ENCODE measurements at places on chromosomes 3 and 15.

GRCh38 chr3:189897406-189897805 is 223.3 kb downstream of the P3H2 start:
- H3K4me3 ChIP-seq = no peak overlapping the region
- DNase-seq = no peak
- no peaks in the 10 kb centered on the region for H3K4me1 ChIP-seq
- no peak overlapping the region for H3K27ac ChIP-seq
- no peaks in the 10 kb centered on the region for H3K27me3 ChIP-seq
- no peaks in the 10 kb centered on the region for H3K36me3 ChIP-seq

DNA sequence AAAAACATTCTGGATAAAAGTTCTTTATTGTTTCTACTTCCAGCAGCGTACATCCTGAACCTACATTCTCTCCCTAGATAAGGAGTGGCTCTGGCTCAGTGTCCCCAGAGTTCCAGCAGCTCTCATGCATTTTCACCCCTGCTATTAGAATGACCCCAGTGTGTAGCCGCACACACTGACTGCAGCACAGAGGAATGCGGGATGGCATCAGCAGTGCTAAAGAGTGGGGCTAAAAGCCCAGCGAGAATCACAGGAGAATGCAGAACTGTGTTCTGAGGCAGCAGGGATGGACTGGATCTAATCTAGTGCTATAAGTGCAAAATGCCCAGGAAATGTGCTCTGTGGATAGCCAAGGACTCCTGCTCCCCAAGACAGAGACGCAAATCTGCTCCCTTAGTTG is 66.4 kb upstream of the TJP1 start:
- no peak overlapping the region for H3K27ac ChIP-seq
- H3K4me3 ChIP-seq = no peak overlapping the region
- no peaks in the 10 kb centered on the region for H3K36me3 ChIP-seq
- H3K4me1 ChIP-seq = no peaks in the 10 kb centered on the region
- no peaks in the 10 kb centered on the region for H3K27me3 ChIP-seq

DNA sequence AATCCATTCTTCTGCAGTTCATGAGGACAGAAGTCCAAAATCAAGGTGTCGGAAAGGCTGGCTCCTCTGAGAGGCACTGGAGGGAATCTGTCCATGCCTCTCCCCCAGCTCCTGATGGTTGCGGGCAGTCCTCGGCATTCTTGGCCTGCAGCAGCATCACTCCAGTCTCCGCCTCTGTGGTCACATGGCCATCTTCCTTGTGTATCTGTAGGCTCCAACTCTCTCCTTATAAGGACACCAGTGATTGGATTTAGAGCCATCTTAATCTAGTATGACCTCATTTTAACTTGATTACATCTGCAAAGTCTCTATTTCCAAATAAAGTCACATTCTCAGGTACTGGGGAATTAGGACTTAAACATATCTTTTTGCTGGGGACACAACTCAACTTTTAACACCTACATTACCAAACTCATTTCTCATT is 56.0 kb upstream of the FLNB start:
- H3K27ac ChIP-seq = peak overlapping the region; percentile 73
- no peak for DNase-seq
- H3K36me3 ChIP-seq = no peaks in the 10 kb centered on the region
- H3K4me1 ChIP-seq = peaks cover 31% of the 10 kb centered on the region

- H3K4me1 ChIP-seq = peaks cover 28% of the 10 kb centered on the region
- H3K27ac ChIP-seq = no peak overlapping the region
- H3K4me3 ChIP-seq = no peak overlapping the region
- H3K27me3 ChIP-seq = no peaks in the 10 kb centered on the region
- DNase-seq = no peak
Measured at GRCh38 chr3:113226491-113226890, 15.1 kb downstream of the BOC start.

DNA sequence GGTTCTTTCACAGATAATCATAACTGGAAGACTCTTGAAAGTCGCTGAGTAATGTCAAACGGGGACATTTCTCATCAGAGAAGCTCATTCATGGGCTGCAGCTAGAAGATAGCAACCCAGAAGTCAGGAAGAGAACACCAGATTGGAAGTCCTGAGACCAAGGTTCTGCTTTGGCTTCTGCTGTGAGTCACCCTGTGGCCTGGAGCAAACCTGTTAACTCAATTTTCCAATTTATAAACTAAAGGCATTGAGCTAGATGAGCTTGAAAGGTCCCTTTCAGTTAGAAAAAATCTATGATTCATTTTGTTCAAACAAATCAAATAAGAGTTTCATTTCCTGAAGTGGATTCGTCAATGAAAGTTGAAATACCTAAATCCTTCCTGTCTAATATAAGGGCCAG is 402.2 kb downstream of the EPHB1 start:
- no peak overlapping the region for H3K27ac ChIP-seq
- no peak overlapping the region for H3K4me3 ChIP-seq
- H3K27me3 ChIP-seq = no peaks in the 10 kb centered on the region
- H3K36me3 ChIP-seq = no peaks in the 10 kb centered on the region

DNA sequence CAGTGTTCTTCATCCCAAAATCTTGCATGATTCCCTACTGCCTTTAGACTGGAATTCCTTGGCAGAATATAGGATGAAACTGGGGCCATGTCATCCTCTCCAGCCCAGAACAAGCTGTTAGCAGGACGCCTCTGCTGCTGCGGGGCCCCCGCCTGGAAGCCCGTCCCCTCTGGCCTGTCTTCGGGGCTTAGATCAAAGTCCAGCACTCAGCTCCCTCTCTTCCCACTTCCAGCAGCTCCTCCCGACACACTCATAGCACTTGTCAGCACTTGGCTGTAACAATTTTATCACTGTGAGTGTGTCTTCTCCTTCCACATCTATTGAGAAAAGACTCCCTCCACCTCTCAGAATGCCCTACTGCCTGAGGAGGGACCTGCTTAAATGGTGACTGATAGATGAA is 112.0 kb upstream of the HACD2 start:
- H3K4me1 ChIP-seq = peaks cover 39% of the 10 kb centered on the region
- H3K4me3 ChIP-seq = peak overlapping the region; percentile 50
- H3K36me3 ChIP-seq = no peaks in the 10 kb centered on the region
- DNase-seq = no peak

DNA sequence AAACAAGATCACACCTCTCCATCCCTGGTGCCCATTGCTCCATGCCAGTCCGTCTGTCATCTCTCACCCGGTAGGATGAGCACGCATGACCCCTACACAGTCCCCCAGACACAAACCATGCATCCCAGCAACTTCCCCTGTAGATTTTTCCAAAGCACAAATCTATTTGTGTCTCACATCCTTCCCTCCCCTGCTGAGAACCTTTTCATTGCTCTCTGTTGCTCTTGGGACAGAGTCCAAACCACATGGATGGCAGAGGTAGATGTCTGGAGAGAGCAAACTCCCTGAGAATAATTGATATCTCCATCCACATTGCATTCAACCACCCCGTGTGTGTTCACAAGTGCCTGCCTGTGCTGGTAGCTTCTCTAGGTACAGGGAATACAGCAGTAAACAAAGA is 29.9 kb upstream of the LRTM1 start:
- H3K27me3 ChIP-seq = no peaks in the 10 kb centered on the region
- no peaks in the 10 kb centered on the region for H3K36me3 ChIP-seq
- no peak for DNase-seq
- H3K4me3 ChIP-seq = no peak overlapping the region
- H3K27ac ChIP-seq = no peak overlapping the region
- H3K4me1 ChIP-seq = peaks cover 6% of the 10 kb centered on the region

DNA sequence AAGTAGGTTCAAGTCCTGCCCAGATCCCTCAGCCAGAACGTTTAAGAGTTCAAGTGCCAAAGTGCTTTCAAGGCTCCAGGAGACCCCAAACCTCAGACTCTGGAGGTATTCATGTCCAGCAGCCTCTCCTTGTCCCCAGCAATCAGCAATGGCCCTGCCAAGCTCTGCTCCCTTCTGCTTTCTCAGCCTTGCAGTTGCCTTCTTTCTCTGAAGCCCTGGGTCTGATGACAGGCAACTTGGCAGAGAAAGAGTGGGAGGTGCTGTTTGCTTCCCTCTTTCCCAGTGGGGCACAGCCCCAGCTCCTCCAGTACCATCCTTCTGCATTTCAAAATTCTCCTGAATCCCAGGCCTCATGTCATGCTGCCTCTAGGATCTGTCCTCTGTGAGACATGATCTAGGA is 40.2 kb downstream of the ATP2B2 start:
- H3K4me3 ChIP-seq = no peak overlapping the region
- H3K4me1 ChIP-seq = no peaks in the 10 kb centered on the region
- no peak for DNase-seq
- no peaks in the 10 kb centered on the region for H3K27me3 ChIP-seq
- H3K27ac ChIP-seq = no peak overlapping the region
- no peaks in the 10 kb centered on the region for H3K36me3 ChIP-seq

DNA sequence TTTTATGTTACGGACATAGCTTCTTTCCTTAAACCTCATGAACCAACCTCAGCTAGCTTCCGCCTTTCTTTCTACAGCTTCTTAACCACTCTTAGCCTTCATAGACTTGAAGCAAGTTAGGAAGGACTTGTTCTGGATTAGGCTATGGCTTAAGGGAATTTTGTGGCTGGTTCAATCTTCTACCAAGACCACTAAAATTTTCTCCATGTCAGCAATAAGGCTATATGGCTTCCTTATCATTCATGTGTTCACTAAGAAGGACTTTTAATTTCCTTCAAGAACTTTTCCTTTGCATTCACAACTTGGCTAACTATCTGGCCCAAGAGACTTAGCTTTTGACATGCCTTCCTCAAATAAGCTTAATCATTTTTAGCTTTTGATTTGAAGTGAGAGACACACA is 24.5 kb downstream of the CCPG1 start:
- no peaks in the 10 kb centered on the region for H3K27me3 ChIP-seq
- H3K27ac ChIP-seq = no peak overlapping the region
- H3K4me1 ChIP-seq = peaks cover 3% of the 10 kb centered on the region

DNA sequence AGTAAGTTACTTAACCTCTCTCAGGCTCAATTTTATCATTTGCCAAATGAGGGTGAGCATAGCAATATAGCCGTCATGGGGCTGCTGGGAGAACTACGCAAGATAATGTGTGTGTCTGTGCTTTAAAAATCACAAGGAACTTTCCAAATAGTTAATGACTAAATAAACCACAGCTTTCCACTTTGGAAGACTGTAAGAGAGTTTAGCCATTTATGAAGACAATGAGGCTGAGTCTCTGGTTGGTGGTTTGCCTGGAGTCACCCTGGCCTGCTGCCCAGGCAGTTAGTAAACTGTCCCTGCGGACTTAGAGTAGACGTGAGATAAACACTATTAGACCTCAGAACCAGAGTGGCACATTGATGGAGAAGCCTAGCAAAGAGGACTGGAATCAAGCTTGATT is 357.7 kb downstream of the CLSTN2 start:
- no peak overlapping the region for H3K27ac ChIP-seq
- no peaks in the 10 kb centered on the region for H3K4me1 ChIP-seq
- DNase-seq = no peak
- no peak overlapping the region for H3K4me3 ChIP-seq
- no peaks in the 10 kb centered on the region for H3K27me3 ChIP-seq
- no peaks in the 10 kb centered on the region for H3K36me3 ChIP-seq

- H3K27ac ChIP-seq = peak overlapping the region; percentile 27
- H3K4me3 ChIP-seq = no peak overlapping the region
- no peaks in the 10 kb centered on the region for H3K36me3 ChIP-seq
- DNase-seq = no peak
Measured at GRCh38 chr3:42844815-42845214, 30.9 kb downstream of the CYP8B1 start.

GRCh38 chr3:59573911-59574310 is 524.1 kb upstream of the CFAP20DC start:
- H3K4me3 ChIP-seq = no peak overlapping the region
- H3K27ac ChIP-seq = no peak overlapping the region
- peaks cover 4% of the 10 kb centered on the region for H3K4me1 ChIP-seq
- H3K27me3 ChIP-seq = no peaks in the 10 kb centered on the region
- no peaks in the 10 kb centered on the region for H3K36me3 ChIP-seq

- H3K27ac ChIP-seq = no peak overlapping the region
- no peaks in the 10 kb centered on the region for H3K36me3 ChIP-seq
- no peak overlapping the region for H3K4me3 ChIP-seq
- H3K27me3 ChIP-seq = no peaks in the 10 kb centered on the region
Measured at GRCh38 chr15:47586653-47587224, 130.6 kb upstream of the SEMA6D start.

DNA sequence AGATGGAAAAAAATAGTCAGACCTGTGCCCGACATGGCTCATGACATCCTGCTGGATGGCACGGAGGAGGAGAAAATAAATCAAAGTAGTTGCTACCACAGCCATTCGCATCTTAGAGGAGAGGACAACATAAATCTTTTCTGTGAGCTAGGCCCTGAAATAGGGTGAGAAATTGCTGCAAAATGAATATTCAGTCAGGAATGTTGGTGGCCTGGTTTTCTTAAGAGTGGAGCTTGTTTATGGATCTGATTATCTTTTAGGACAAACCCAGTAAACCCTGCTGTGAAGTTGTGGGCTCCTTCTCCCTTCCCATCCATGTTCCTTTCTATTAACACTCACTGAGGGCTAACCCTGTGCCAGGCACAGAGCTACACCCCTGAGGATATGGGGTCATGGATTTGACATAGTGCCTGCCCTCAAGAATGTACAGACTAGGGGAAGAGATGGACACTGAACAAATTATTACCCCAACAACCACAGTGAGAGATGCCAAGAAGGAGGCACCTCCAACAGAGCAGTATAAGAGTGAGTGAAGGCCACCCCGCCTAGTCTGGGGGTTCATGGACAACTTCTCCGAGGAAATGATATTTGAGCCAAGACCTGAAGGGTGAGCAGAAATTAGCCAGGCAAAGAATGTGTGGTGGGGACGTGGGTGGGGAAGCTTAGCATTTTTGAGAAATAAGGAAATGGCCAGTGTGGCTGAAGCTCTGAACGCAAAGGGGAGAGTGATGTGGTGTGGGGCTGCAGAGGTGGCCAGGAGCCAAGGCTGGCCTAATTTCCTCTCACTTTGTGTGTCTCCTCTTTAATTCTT is 68.9 kb upstream of the ARL8B start:
- H3K36me3 ChIP-seq = no peaks in the 10 kb centered on the region
- peak overlapping the region; percentile 39 for H3K27ac ChIP-seq
- peaks cover 24% of the 10 kb centered on the region for H3K4me1 ChIP-seq
- no peaks in the 10 kb centered on the region for H3K27me3 ChIP-seq
- DNase-seq = no peak

DNA sequence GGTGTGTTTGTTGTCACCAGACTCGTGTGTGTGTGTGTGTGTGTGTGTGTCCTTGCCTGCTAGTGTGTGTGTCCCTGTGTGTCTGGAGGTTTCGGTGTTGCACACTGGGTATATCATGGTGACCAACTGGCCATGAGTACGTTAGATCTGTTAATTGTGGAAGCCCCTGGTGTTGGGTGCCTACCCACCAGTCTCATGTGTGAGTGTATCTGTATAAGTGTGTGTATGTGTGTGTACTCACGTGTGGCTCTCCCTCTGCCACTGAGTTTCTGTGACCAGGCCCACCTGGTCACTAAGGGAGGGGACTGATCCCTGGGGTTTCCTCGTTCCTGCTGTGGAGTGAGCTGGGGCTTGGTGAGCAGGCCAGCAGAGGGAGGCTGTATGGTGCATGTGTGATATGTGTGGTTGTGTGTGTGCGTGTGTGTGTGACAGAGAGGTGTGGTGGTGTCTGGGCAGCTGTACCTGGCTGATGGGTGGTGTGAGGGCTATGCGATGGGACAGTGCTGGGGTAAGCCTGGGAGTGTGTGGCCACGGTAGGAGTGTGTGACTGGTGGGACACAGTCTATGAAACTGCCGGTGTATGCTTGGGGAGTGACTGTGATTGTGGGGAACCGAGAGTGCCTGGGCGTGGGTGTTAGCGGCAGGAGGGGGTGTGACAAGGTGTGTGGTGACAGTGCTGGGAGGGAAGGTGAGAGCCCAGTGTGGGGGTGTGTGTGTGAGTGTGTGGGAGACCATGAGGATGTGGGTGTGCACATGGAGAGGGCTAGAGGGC is 1.8 kb downstream of the PRKCD start:
- peak overlapping the region; percentile 96 for H3K4me3 ChIP-seq
- H3K27ac ChIP-seq = peak overlapping the region; percentile 89
- H3K4me1 ChIP-seq = peaks cover 70% of the 10 kb centered on the region
- H3K27me3 ChIP-seq = no peaks in the 10 kb centered on the region
- DNase-seq = no peak

Data from vagina (tissue), 2 donors.